ENCODE measurements at places on chromosomes 11 and 22.

DNA sequence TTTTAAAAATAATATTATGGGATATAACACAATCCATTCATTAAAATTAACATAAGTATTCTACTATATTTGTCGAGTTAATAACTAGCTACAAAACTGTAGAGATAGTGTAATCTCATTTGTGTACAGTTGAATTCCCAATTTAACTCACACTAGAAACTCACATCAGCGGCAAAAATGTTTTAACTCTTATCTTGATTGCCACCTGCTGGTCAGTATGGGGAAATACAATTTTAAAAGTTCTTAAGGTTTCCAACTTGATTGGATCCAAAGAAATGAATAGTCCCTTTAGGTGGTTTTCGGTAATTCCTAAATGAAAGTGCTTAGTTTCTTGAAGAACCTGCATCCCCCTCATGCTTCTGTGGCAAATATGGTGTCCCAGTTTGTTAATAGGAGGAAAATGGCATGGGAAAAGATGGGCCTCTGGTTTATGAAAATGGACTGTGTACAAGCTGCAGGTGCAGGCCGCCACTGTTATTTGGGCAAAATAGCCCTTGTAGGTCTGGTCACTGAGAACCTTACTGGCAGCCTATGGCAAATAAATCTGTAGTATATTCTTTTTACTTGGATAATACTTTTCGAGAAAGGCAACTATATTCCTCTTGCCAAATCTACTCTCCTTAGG, 33.7 kb upstream of the SLC17A6 start:
- no peak for DNase-seq
- no peaks in the 10 kb centered on the region for H3K4me1 ChIP-seq
- H3K36me3 ChIP-seq, result no peaks in the 10 kb centered on the region
- H3K4me3 ChIP-seq, result no peak overlapping the region
- H3K27ac ChIP-seq, result no peak overlapping the region
- no peaks in the 10 kb centered on the region for H3K27me3 ChIP-seq

DNA sequence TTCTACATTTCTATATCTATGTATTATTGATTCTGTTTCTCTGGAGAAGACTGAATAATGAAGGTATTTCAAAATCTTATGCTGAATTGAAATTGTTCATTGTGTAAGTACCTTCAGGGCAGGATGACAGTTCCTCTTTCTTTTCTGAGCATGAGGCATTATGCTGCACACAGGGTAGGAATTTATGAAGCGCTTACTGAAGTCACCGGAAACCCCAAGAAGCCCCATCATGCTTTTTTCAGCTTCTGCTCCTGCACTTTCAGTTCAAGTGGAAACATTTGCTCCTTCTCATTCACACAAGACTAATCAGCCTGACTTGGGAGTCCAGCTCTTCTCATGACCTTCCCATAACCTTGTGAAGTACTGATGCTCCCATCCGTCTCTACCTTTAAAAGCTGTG, 314.7 kb upstream of the SORL1-AS1 start:
- no peak overlapping the region for H3K4me3 ChIP-seq
- H3K27ac ChIP-seq, result no peak overlapping the region
- no peak for DNase-seq
- no peaks in the 10 kb centered on the region for H3K27me3 ChIP-seq
- peaks cover 24% of the 10 kb centered on the region for H3K4me1 ChIP-seq

DNA sequence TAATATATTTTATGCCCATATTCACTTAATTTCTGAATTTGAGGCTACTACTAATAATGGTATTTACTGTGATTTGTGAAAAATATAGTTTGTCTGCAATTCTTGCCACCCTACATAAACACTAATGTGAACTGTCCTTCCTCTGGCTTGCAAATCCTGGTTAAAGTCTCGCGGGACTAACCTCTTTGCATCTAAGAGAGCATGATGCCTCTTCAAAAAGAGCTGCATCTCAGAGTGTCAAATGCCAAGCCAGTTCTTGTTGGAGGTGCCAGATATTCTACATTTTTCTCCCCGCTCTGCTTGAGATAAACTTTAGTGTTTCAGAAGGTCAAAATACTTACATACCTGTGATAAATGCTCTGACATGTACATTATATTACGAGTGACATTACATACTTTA, 2.1 kb downstream of the ARHGAP42 start:
- DNase-seq, result no peak
- H3K36me3 ChIP-seq, result no peaks in the 10 kb centered on the region
- H3K4me3 ChIP-seq, result peak overlapping the region; percentile 86
- no peak overlapping the region for H3K27ac ChIP-seq

DNA sequence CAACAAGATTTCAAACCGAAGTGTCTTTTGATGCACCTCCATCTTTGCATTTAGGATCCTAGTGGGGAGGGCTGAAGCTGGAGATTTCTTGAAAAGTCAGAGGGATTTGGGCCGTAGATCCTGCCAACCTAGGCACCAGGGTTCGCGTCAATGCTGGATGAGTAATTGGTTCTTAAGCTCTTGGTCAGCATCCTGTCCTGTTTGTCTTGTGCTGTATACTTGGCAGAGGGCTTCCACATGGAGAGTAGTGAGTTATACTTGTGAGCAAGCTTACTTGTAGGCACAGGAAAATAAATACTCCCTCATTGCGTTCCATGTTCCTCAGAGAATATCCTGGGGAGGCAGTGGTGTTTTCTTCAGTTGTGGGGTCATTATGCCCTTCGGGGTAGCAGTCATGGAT, 12.6 kb downstream of the INSC start:
- no peak for DNase-seq
- no peaks in the 10 kb centered on the region for H3K36me3 ChIP-seq
- no peak overlapping the region for H3K4me3 ChIP-seq

DNA sequence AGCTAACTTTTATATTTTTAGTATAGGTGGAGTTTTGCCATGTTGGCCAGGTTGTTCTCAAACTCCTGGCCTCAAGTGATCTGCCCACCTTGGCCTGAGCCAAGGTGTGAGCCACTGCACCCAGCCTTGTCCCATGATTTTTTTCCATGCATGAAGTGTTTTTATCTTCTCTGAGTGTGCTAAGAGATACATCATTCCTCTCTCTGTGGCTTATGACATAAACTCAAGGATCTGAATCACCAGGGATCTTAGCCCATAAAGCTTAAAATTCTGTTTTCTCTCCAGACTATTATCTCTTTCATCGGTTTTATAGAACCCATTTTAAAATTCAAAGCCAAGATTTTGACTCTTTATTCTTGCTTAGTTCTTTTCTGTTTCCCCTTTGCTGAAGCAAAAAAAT, 48.4 kb upstream of the C11orf58 start:
- no peaks in the 10 kb centered on the region for H3K27me3 ChIP-seq
- no peaks in the 10 kb centered on the region for H3K36me3 ChIP-seq
- H3K4me3 ChIP-seq, result no peak overlapping the region
- H3K4me1 ChIP-seq, result no peaks in the 10 kb centered on the region
- no peak overlapping the region for H3K27ac ChIP-seq

GRCh38 chr11:125335106-125335505, 161.0 kb downstream of the FEZ1 start:
- H3K4me1 ChIP-seq, result no peaks in the 10 kb centered on the region
- DNase-seq, result peak; percentile 56
- H3K36me3 ChIP-seq, result no peaks in the 10 kb centered on the region
- no peak overlapping the region for H3K27ac ChIP-seq

DNA sequence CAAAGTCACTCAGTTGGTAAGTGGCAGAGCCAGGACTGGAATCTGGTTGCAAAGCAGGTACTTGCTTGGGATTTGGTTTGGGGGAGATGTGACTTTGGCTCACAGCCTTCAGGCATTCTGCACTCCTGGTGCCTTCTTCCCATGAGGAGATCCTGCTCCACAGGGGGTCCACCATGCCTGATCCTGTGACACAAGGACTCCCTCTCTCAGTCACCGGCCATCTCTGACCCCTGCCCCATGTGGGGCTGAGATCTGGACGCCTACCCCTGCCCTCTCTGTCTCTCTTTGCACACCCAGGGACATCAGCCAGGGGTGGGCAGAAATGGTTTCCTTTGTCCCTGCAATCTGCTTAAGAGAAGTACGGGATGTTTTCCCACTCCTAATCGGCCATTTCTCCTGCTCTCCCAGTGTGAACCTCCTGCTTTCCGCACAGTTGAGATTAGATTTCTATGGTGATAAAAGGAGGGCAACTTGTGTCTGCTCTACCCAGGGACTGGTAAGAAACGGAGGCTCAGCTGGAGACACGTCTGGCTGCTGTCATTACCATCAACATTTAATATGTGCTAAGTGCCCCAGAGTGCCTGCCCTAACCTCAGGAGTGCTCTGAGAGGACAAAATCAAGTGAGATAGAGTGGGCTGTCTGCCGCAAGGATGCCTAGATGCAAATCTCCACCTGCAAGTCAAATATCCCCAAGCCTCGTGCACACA, 11.1 kb upstream of the FXYD6 start:
- DNase-seq, result no peak
- H3K36me3 ChIP-seq, result no peaks in the 10 kb centered on the region
- no peaks in the 10 kb centered on the region for H3K4me1 ChIP-seq
- H3K4me3 ChIP-seq, result no peak overlapping the region

DNA sequence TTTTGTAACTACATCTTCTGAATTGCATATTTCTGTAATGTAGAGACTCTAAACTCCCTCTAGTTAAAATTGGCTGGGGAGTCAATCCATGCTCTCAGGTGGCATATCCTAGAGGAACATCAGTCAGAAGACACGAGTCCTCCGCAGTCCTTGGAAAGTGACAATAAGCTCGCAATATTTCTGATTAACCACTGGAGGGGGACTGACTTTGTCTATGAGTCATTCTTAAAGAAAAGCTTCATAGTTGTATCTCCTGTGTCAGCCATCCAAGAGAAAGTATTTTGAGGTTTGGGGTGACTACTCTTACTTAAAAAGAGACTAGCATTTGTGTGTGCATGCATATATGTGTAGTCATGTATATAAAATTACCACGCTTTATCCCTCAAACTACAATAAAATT, 60.2 kb downstream of the SLN start:
- no peak for DNase-seq
- H3K27ac ChIP-seq, result no peak overlapping the region
- H3K27me3 ChIP-seq, result no peaks in the 10 kb centered on the region
- H3K36me3 ChIP-seq, result no peaks in the 10 kb centered on the region

- H3K4me1 ChIP-seq, result peaks cover 48% of the 10 kb centered on the region
- H3K27me3 ChIP-seq, result no peaks in the 10 kb centered on the region
- no peak overlapping the region for H3K27ac ChIP-seq
- DNase-seq, result no peak
- H3K36me3 ChIP-seq, result no peaks in the 10 kb centered on the region
- no peak overlapping the region for H3K4me3 ChIP-seq
These were observed 13.5 kb downstream of the MYEOV start for GRCh38 chr11:69307421-69307820.

- H3K27ac ChIP-seq, result no peak overlapping the region
- no peak overlapping the region for H3K4me3 ChIP-seq
- no peak for DNase-seq
- H3K27me3 ChIP-seq, result peaks cover 31% of the 10 kb centered on the region
These were observed 43.2 kb upstream of the CREB3L1 start for GRCh38 chr11:46234311-46234710.

- no peak for DNase-seq
- no peaks in the 10 kb centered on the region for H3K36me3 ChIP-seq
- H3K4me1 ChIP-seq, result peaks cover 14% of the 10 kb centered on the region
- no peak overlapping the region for H3K4me3 ChIP-seq
- H3K27ac ChIP-seq, result no peak overlapping the region
- no peaks in the 10 kb centered on the region for H3K27me3 ChIP-seq
These were observed 132.7 kb upstream of the SESN3 start for GRCh38 chr11:95363708-95364107.

GRCh38 chr11:64661146-64661545, 61.9 kb downstream of the NRXN2 start:
- no peaks in the 10 kb centered on the region for H3K36me3 ChIP-seq
- H3K27ac ChIP-seq, result no peak overlapping the region
- peaks cover 7% of the 10 kb centered on the region for H3K4me1 ChIP-seq
- no peak overlapping the region for H3K4me3 ChIP-seq
- no peak for DNase-seq

DNA sequence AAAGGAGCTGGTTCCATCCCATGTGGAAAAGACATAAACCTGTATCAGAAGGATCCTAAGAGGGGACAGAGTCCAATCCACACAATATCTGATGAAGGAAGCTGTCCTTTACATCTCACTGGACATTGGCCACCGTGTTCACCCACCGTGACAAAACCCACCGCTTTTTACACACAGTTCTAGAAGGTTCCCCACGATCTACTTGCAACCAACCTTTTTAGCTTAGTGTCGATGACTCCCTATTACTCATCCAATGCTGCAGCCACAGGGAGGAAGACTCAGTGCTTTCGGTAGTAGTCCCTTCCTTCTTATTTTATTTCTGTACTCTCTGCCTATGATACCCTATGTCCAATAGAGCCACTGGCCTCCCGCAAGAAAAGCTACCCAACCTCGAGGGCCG, 65.4 kb downstream of the MAPK1 start:
- H3K36me3 ChIP-seq, result peaks cover 72% of the 10 kb centered on the region
- H3K4me3 ChIP-seq, result no peak overlapping the region
- H3K4me1 ChIP-seq, result no peaks in the 10 kb centered on the region
- DNase-seq, result no peak
- H3K27ac ChIP-seq, result no peak overlapping the region

GRCh38 chr11:116257092-116257491, 515.7 kb downstream of the BUD13 start:
- no peaks in the 10 kb centered on the region for H3K4me1 ChIP-seq
- no peak overlapping the region for H3K27ac ChIP-seq
- H3K4me3 ChIP-seq, result no peak overlapping the region
- no peak for DNase-seq

GRCh38 chr11:78226684-78227680, 38.3 kb downstream of the USP35 start:
- H3K27me3 ChIP-seq, result no peaks in the 10 kb centered on the region
- no peaks in the 10 kb centered on the region for H3K36me3 ChIP-seq
- DNase-seq, result no peak
- H3K4me1 ChIP-seq, result no peaks in the 10 kb centered on the region
- H3K27ac ChIP-seq, result no peak overlapping the region
- H3K4me3 ChIP-seq, result no peak overlapping the region

- H3K36me3 ChIP-seq, result peaks cover 14% of the 10 kb centered on the region
- H3K4me1 ChIP-seq, result peaks cover 18% of the 10 kb centered on the region
- no peak for DNase-seq
- no peak overlapping the region for H3K4me3 ChIP-seq
- H3K27ac ChIP-seq, result no peak overlapping the region
These were observed 32.7 kb downstream of the NARS2 start for GRCh38 chr11:78542007-78542406.

DNA sequence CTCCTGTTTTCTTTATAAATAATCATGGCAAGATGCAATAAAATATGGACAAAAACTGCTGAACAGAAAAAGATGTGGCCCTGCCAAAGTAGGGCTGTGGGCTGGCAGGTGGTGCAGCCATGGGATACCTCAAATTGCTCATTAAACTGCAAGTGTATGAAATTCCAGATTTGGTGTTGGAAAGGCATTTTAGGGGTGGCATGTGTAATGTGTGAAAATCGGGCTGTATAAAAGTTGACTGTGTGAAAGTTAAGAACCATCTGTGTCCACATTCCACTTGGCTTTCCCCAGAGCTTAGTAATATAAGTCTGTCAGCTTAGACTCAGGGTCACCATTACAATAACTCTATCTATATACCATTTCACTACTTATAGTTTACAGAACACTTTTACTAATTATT, 34.8 kb upstream of the FZD4 start:
- DNase-seq, result no peak
- no peaks in the 10 kb centered on the region for H3K4me1 ChIP-seq
- H3K27ac ChIP-seq, result no peak overlapping the region
- H3K36me3 ChIP-seq, result no peaks in the 10 kb centered on the region
- H3K4me3 ChIP-seq, result no peak overlapping the region
